AG04450 (cell line): ENCODE measurements at places on chromosomes 12 and 14. TPM values are rescaled to one million over a fixed set of nuclear protein-coding genes. Genes with fewer than 3 reads are reported as not detected.

LRP6 gene
- 18.4 and 21.2 TPM in 2 replicates for polyA plus RNA-seq

DNA sequence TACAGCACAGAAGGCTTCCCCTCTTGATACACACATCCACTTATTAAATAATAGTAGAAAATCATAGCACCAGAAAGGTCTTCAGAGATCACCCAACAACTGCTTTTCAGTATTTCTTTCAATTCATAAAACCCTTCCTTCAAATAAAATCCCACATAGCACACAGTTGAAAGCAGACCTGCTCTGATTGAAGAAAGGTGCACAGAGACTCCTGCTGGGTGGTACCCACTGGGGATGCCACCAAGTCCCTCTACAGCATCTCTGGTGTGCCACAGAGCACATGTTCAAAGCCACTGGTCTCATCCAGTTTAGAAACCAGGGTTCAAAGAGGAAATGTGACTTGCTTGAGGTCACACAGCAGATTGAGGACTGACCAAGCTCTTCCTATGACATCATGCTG is 427.5 kb downstream of the BCL11B start:
- no peak for DNase-seq

- DNase-seq, result no peak
These were observed 38.3 kb downstream of the MYO1H start for GRCh38 chr12:109386059-109386433.

DNA sequence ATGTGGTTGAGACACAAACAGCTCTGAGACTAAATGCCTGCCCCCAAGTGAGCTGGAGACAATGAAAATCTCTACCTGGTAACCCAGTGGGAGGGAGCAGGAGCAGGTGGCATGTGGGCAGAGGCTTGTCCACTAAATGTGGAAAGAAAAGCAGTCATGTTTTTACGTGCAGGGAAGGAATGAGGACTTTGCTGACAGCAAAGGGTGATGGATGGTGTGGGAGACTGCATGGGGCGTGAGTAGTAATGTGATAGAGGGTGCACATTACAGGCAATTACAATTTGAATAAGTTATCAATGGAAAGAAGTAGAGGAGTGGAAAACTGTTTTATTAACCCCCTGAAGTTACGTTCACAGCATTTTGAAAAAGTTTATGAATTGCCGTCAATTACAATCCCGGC is 176.6 kb downstream of the NRXN3 start:
- DNase-seq, result no peak
